ENCODE measurements at places on chromosomes 13 and 19.

- DNase-seq, result peak; percentile 15
Observed at GRCh38 chr19:34317311-34317927, 47.6 kb upstream of the GPI start.

DNA sequence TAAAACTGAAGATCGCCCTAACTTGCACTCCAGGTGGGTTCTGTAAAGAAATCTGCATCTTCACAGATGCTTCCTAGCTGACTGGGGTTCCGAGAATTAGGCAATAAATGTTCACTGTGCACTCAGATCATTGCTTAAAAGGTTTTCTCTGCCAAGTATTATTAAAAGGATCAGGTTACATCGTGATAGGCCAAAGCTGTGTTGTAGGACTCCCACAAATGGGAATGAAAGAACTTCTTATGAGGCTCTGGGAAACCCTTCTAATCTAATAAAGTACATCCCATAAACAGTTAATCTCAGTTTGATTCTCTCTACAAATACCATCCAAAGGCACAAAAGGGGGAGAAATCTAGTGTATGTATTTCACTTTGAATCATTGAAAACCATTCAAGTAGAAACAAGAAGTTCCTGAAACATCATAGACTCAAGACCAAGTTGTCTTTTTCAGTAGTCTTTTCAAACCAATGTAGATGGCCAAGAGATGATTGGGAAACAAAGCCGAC is 7.1 kb upstream of the POU4F1 start:
- DNase-seq, result no peak

DNA sequence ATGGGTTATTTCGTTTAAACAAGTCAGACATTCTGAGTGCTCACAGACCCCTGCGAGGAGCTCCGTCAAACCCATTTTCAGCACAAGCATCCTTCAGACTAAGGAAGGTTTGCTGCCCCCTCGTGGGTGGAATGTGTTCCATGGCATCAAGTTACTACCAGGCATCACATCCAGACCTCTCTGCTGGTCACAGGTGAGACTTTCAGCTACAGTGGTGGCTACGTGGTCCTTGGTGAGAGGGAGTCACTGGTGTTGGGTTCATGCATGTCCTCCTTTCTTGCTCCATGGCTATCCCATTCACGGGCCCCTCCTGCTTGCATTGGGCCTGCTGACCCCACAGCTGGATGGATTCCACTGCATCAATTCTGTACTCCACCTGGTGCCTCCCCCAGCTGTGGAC is 9.1 kb upstream of the LILRB5 start:
- DNase-seq, result peak; percentile 77

DNA sequence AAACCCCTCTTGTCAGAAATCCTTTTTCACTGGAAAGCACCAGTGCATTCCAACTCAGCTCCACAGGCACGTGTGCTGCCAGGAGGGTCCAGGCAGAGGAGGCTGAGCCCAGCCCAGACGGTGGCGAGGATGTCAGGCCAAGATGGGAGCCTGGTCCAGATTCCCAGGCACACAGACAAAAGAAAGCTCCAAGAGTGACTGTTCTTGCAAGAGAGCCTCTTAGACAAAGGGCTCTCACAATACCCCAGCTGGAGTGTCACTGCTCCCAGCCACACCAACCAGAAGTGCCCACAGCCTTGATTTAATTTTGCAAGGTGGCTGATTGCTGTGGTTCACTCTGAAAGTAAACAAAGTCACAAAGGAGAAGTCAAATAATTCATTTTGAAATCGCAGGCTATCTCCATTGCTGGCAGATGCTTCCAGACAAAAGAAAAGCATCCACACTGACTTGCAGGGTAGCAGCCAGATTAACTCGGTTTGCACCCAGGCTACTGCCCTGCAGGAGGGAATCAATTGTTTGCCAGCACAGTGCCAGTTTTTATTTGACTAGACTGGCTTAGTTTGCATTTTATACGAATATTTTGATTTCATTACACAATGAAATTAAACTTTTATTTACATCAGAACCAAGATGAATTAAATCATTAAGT is 95.1 kb downstream of the RAB20 start:
- DNase-seq, result no peak

Measured in erythroblast (primary cell).